Activated CD4-positive, alpha-beta T cell treated with anti-CD3 and anti-CD28 coated beads, Interleukin-2, amount 10 ng/mL, durations not matched to agents 24 days and 14 days (primary cell): ENCODE measurements at places on chromosomes 4 and X. TPM values are rescaled to one million over a fixed set of nuclear protein-coding genes. Genes with fewer than 3 reads are reported as not detected.

- no peak for DNase-seq
Measured at GRCh38 chrX:13697455-13697854, 8.5 kb downstream of the RAB9A start.

HSFX3 gene
- total RNA-seq: not detected in 2 replicates

FAM184B gene
- not detected in 2 replicates for total RNA-seq

GRCh38 chr4:24671849-24672248 lies 87.5 kb upstream of the DHX15 start:
- DNase-seq: no peak

GRCh38 chr4:1809754-1810502 lies 16.8 kb downstream of the FGFR3 start:
- DNase-seq: peak; percentile 92

DNA sequence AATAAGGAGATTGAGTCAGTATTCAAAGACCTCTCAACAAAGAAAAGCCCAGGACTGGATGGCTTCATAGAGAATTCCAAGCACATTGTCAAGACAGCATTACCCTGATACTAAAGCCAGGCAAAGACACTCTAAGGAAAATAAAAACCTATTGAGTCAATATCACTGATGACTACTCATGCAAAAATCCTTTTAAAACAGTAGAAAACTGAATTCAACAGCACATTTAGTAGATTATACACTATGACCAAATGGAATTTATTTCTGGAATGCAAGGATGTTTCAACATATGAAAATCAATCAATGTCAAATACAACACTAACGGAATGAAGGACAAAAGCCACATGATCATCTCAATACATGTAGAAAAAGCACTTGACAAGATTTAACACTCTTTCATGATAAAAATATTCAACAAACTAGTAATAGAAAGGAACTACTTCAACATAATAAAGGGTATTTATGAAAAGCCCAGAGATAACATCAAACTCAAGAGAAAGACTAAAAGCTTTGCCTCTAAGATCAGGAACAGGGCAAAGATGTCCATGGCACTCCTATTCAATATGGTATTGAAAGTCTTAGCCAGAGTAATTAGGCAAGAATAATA lies 633.3 kb downstream of the ANKRD50 start:
- DNase-seq: no peak

DNA sequence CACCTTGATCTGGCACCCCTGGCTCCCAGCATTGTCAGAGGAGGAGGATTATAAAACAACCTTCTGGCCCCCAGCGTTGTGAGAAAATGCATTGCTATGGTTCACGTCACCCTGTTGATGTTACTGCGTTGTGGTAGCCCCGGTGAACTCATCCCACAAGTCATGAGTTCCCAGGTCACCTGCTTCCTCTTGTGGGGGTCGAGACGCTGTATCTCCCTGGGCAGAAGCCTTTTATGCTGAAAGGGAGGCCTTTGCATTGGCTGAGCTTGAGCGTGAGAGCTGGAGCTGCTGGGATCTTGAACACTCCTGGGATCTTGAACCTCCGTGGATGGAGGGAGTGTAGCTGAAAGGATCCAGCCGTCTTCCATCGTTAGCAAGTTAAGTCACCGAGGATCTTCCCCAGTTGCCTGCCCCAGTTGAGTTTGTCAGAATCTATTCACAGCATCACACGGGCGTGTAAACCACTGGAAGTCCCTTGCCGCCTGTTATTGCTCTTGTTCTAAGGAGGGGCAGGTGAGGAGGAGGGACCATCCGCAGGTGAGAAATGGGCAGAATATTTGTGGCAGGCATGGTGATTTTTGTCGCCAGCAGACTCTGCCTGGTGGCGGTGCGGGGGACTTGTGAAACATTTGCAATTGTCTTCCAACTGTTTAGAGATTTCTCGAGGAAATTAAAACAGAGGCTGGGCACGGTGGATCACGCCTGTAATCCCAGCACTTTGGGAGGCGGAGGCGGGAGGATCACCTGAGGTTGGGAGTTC lies 299.9 kb downstream of the ASMT start:
- DNase-seq: no peak

- DNase-seq: no peak
Measured at GRCh38 chr4:5678977-5679376, 29.4 kb downstream of the EVC2 start.

DNA sequence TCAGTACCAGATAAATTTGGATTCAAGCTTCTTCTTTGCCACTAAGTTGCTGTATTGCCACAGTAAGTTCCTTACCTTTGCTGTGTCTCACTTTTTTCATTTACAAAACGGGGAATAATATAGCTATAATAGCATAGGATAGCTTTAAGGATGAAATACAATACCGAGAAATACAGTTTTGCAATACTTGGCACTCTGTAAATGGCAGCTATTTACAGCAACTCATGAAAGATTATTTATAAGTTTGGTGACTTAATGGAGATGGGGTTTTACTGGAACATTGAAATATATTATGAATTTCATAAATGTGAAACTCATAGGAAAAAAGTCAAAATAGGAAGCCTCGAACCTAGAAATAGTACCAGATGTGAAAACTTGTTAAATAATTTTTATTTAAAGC lies 27.6 kb downstream of the ANXA10 start:
- DNase-seq: no peak

GRCh38 chrX:19986531-19986930 lies 4.3 kb downstream of the BCLAF3 start:
- no peak for DNase-seq

DNA sequence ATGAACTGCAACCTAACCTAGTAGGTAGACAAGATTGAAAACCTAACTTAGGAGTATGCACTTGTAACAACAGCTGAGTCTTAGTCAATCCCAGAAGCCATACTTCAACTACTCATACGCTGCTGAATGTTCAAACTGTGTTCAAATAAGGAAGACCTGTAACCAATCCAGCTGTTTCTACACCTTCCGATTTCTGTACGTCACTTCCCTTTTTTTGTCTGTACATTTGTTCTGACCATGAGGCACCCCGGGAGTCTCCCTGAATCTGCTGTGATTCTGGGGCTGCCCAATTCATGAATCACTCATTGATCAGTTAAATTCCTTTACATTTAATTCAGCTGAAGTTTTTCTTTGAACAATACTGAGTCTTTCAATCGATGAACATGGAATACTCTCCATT lies 89.5 kb downstream of the BMP3 start:
- DNase-seq: no peak

IL2RG gene
- 337 and 348 TPM in 2 replicates for total RNA-seq

ERCC6L gene
- total RNA-seq: 8.1 and 8.3 TPM in 2 replicates

DNA sequence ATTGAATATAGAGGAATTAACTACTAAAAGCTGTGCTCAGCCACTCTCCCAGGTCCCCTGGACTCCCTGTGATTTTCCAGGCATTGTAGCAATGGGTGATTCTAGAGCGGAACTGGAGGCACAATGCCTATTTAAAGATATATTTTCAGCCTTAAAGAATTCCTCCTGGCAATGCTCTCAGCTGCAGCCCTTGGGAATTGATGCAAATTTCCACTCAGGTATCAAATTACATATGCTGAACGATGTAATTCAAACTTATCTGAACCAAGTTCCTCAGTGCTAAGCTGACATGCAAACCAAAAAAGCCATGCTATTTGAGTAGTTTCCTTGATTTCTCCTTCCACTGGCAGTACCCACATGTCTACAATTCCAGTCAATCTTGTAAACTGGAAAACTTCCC lies 86.3 kb upstream of the GABRA3 start:
- DNase-seq: no peak
